ENCODE measurements at places on chromosomes 4 and X. TPM values are rescaled to one million over a fixed set of nuclear protein-coding genes. Genes with fewer than 3 reads are reported as not detected.

GRCh38 chrX:46713672-46714490 lies 45.0 kb downstream of the SLC9A7 start:
- no peaks in the 10 kb centered on the region for H3K36me3 ChIP-seq
- no peaks in the 10 kb centered on the region for H3K27me3 ChIP-seq
- H3K4me1 ChIP-seq: no peaks in the 10 kb centered on the region
- no peak overlapping the region for H3K4me3 ChIP-seq

DNA sequence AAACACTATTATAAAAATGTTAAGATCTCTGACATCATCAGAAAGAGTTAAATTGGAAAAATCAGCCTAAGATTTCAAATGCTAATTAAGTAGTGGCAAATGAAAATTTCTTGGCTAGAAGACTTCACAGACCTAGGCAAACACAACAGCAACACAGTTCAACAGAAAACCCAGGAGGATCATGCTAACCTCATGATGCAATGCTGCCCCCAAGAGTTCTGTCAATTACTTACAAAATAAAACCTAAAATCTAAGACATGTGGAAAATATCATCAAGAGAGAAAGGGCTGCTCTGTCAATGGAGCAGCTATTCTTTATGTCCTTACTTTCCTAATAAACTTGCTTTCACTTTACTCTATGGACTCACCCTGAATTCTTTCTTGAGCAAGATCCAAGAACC lies 21.0 kb downstream of the S100G start:
- H3K27me3 ChIP-seq: no peaks in the 10 kb centered on the region
- no peak for DNase-seq
- H3K4me3 ChIP-seq: no peak overlapping the region
- H3K27ac ChIP-seq: no peak overlapping the region

- DNase-seq: no peak
- no peaks in the 10 kb centered on the region for H3K36me3 ChIP-seq
- H3K27me3 ChIP-seq: no peaks in the 10 kb centered on the region
- H3K27ac ChIP-seq: no peak overlapping the region
- no peaks in the 10 kb centered on the region for H3K4me1 ChIP-seq
- no peak overlapping the region for H3K4me3 ChIP-seq
These were observed 57.9 kb upstream of the PLS3 start for GRCh38 chrX:115503099-115503498.

DNA sequence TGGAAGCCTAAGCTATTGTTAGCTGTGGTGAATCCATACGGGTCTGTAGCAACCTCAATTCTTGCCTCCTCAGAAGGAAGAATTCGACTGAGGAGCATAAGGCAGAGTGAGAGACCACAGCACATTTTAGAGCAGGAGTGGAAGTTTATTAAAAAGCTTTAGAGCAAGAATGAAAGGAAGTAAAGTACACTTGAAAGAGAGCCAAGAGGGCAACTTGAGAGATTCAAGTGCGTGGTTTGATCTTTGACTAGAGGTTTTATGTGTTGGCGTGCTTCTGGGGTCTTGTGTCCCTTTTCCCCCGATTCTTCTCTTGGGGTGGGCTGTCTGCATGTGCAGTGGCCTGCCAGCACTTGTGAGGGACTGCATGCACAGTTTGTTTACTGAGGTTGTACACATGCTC lies 880.6 kb upstream of the INTU start:
- H3K36me3 ChIP-seq: no peaks in the 10 kb centered on the region
- no peaks in the 10 kb centered on the region for H3K27me3 ChIP-seq
- H3K4me1 ChIP-seq: no peaks in the 10 kb centered on the region
- DNase-seq: no peak

DNA sequence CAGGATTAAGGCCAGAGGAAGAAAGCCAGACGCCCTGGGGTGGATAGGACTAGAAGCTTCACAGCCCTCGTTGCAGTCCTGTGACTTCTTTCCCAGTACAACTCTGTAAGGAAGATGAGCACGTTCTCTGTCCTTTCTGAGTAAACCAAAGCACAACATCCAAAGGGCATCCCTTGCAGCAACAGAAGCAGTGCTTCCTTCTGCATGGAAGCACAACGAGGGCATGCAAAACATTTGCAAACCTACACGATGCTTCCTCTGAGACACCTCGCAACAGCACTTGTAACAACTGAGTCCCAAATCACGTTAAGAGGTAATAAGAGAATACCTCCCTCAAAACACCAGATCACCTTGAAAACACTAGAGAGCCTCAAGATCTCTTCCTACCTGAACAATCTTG lies 335.7 kb upstream of the RASGEF1B start:
- no peak for DNase-seq
- no peak overlapping the region for H3K27ac ChIP-seq
- no peaks in the 10 kb centered on the region for H3K27me3 ChIP-seq
- H3K4me1 ChIP-seq: no peaks in the 10 kb centered on the region
- no peaks in the 10 kb centered on the region for H3K36me3 ChIP-seq

DNA sequence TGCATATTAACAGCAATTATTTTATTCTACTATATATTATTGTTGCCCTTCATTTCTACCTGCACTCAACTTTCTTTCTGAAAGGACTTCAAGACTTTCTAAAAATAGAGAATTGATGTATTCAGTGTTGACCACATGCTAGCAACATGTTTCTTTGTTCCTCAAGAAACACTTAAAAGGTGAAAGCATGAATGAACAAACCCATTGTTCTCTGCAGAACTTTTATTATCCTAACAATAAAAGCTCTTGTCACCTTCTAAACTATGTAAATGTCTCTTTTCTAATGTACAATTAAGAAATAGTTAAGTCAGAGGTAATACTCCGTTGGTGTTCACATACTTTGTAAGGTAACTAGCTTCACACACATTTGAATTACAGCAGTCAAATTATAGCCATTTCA lies 638.7 kb downstream of the FSTL5 start:
- no peak overlapping the region for H3K4me3 ChIP-seq
- no peak for DNase-seq
- H3K36me3 ChIP-seq: no peaks in the 10 kb centered on the region
- no peaks in the 10 kb centered on the region for H3K27me3 ChIP-seq

DNA sequence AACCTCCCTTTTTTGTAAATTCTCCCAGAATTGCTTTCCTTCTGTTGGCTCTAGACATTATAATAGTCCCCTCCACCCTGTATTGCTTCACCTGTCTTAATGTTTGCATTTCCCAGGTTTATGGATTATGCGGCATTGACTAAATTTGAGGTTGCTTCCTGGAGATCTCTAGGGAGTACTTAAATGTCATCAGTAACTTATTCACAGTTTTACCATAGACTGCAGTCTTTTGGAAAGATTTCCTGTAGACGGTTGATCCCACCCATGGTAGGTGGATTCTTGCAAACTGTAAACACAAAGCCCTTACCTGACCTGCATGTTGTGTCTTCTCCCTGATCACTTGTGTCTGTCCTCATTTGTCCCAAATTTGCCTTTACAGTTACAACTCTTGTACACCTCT lies 6.2 kb upstream of the NOX1 start:
- no peaks in the 10 kb centered on the region for H3K27me3 ChIP-seq
- H3K36me3 ChIP-seq: no peaks in the 10 kb centered on the region
- no peak overlapping the region for H3K27ac ChIP-seq
- H3K4me1 ChIP-seq: no peaks in the 10 kb centered on the region
- DNase-seq: no peak
- H3K4me3 ChIP-seq: no peak overlapping the region

DNA sequence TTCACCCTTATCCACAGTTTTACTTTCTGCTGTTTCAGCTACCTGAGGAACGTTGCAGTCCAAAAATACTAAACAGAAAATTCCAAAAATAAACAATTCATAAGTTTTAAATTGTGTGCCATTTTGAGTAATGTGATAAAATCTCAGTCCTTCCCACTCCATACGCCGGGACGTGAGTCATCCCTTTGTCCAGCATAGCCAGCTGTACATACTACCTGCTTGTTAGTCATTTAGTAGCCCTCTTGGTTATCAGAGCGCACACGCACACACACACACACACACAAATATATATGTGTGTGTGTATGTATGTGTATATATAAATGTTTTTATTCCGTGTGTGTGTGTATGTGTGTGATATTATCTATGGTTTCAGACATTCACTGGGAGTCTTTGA lies 4.8 kb upstream of the CCSER1 start:
- no peak overlapping the region for H3K4me3 ChIP-seq
- no peak overlapping the region for H3K27ac ChIP-seq
- no peak for DNase-seq
- no peaks in the 10 kb centered on the region for H3K27me3 ChIP-seq
- no peaks in the 10 kb centered on the region for H3K4me1 ChIP-seq
- H3K36me3 ChIP-seq: no peaks in the 10 kb centered on the region

RASL11B gene
- not detected for total RNA-seq

ZFP92 gene
- total RNA-seq: 2.3 TPM

CT45A2 gene
- not detected for total RNA-seq

NDUFC1 gene
- total RNA-seq: 50.4 TPM

ZNF182 gene
- 4.8 TPM for total RNA-seq

All from Peyer's patch (tissue), 4 donors.